Activated T-cell treated with anti-CD3 and anti-CD28 coated beads for 4 hours (primary cell): ENCODE measurements at places on chromosomes 1 and 21.

GRCh38 chr1:203818399-203818798, 23.0 kb downstream of the ZBED6 start:
- DNase-seq: no peak

DNA sequence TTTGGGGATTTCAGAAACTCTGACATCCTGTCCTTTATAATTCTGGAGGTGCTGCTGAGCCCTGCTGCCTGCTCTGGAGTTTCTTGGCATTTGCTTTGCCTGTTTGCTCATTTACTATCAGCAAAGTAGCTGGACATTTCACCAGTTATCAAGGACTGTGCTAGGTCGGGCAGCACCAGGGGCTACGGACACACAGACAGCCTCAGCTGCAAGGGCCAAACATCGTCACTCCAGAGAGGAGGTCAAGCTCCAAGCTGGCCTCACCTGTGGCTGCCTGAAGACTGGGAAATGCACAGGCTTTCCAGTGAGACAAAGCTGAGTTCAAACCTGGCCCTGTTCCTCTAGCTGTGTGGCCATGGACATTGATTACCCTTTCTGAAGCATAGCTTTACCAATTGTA, 143.7 kb downstream of the LRIG2 start:
- DNase-seq: no peak

- DNase-seq: no peak
Measured at GRCh38 chr1:11979028-11979850, 1.0 kb upstream of the MFN2 start.

- DNase-seq: no peak
Measured at GRCh38 chr1:80536461-80536860, 1264.3 kb upstream of the ADGRL2 start.

GRCh38 chr1:52919051-52919722, 2.4 kb downstream of the ECHDC2 start:
- DNase-seq: no peak

DNA sequence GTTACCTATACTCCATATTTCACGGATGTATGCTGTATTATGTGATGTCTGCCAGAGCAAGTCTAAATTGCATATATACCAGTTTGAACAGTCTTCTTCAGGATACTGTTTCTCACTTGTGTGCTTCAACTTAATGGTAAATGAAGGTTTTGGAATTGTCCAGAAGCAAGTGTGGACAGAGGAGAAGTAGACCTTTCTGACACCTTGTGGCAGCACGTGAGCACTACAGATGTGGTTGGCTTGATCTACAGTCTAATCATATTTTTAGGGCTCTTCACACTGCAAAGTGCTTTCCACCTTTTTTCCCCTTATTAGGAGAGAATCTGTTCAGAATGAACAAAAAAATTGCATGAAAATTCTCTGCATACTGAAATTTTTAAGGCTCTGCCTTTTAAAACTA, 10.9 kb downstream of the MORC3 start:
- peak; percentile 34 for DNase-seq

GRCh38 chr1:62318756-62319544, at the start of gene KANK4:
Gene KANK4 (minus strand): TSS chr1:62319434. CDS start chr1:62281564, 37,870 bp downstream.
- no peak for DNase-seq

- no peak for DNase-seq
Measured at GRCh38 chr21:39915881-39916280, 48.6 kb downstream of the PCP4 start.

DNA sequence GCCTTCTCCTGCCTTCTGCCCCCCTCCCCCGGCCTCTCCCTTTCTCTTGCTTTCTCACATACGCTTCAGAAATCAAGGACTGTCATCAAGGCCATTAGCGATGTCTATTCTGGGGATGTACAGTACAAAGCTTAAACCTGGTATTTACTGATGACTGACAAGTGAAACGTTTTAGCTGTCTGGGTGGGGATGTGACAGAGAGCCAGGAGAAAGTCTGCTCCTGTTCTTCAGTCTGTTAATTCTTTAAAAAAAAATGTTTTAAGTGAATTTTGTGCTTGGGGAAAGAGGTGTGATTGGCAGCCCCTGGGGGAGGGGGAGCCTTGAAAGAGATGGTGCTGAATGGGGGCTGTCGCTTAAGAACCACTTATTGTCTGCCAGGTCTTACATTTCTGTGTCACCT, 283.0 kb upstream of the PLXNA2 start:
- no peak for DNase-seq

GRCh38 chr1:103267266-103267665, 158.9 kb upstream of the COL11A1 start:
- DNase-seq: no peak

- no peak for DNase-seq
Measured at GRCh38 chr1:5098981-5099385, 444.6 kb downstream of the AJAP1 start.

DNA sequence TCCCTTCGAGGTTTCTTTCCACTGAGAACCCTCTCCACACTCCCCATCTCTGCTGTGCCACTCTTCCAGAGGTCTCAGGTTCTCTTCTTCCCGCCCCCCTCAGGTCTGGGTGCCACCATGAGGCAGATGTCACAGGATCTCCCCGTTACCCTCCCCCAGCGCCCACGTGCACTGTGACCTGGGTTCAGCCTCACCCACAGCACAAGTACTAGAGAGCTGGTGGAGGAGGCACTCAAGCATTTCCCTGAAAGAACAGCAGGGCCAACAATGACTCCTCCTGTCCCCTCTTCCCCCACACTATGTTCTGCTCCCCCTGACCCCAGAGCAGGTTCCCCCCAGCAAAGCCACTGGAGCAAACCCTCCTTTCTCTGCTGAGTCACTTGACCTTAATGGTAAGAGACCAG, 14.3 kb downstream of the PLEKHA6 start:
- no peak for DNase-seq

DNA sequence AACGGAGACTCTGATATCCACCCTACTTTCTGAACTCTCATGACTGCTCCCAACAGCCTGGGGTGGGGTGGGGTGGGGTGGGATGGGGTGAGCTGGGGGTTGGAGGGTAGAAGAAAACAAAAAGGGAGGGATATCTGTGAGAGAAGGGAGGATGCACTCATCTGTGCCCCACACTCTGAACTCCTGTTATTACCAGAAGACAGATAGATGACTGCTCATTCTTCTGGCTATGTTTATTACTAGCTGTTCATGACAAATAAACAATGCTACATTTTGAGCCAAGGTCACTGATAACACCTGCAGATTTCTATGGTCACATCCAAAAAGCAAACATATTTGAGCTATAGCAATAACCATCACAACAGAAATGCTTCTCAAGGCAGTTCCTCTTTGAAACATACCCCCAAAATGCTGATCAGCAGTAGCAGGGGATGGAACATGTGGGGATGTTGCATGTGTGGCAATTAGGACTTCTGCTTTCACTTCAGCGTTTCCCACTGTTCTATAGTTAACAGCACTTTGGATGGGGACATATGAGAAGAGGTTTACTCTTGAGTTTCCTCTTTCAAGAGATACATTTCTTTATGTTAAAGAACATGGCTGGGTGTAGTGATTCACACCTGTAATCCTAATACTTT, 43.3 kb downstream of the GPR3 start:
- no peak for DNase-seq

DNA sequence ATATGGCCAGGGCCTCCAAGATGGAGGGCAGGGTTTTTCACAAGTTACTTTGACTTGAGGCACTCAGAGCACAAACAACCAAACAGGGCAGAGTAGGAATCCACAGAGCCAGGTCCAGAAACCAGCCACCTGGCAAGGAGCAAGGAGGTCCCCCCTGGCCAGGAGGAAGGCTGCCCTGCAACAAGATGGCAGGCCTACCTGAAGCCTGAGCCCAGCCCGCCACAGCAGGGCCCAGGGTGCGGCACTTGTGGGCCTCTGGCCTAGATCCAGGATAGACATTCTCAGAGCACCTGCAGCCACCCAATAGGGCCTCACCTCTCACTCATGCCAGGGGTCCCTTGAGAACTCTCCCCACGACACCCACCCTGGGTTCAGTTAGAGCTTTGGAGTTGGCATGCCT, 11.5 kb downstream of the SH3BGRL3 start:
- DNase-seq: no peak

DNA sequence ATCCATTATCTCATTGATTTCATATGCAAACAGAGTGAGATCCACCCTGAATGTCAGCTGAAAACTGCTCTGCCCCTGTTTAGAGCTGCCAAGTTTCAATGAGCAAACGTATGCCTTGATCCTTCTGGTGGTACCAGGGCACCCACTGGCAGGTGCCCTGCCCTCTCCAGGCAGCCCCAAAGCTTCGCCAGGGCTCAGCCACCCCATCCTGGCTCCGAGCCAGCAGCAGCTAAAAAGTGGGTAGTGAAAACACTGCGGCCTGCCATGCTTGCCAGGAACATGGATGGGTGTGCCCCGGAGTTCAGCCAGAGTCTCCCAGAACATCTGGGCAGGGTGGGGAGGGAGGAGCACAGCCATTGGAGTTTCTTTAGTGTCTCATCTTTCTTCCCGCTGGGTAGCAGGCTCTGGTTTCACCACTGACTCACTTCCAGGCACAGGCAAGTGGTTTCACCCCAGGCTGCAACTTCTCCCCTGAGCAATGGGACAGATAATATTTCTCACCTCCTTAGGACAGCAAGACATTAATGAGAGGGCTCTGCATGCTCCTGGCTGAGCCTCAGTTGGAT, 8.1 kb upstream of the LMX1A start:
- DNase-seq: no peak

DNA sequence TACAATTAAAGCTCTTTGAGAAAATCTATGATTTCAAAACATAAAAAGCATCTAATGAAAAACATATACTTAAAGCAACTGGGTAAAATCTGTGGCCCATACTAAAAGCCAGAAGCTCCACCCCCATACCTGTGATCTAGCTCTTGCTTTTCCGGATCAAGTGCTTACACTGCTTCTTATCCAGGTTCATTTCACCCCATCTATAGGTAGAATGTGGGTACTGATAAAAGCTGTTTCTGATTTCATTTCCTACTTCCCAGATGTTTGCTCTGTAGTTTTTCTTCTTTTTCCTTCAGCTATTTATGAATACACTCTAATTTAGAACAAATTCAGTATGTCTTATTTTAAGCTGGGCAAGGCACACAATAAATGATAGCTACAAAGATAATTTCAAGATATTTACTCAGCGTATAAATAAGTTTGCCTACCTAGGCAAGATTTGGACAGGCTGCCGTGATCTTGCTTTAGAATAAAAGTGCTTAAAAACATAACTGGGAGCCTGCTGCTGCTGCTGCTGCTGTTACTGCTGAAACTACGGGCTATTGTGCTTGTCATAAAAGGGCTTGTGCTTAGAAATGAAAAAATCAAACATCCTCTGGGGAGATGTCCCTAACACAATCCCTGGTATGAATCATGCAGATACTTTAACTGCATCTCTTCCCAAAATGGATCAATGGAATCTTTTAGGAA, 2.1 kb downstream of the SIPA1L2 start:
- no peak for DNase-seq

DNA sequence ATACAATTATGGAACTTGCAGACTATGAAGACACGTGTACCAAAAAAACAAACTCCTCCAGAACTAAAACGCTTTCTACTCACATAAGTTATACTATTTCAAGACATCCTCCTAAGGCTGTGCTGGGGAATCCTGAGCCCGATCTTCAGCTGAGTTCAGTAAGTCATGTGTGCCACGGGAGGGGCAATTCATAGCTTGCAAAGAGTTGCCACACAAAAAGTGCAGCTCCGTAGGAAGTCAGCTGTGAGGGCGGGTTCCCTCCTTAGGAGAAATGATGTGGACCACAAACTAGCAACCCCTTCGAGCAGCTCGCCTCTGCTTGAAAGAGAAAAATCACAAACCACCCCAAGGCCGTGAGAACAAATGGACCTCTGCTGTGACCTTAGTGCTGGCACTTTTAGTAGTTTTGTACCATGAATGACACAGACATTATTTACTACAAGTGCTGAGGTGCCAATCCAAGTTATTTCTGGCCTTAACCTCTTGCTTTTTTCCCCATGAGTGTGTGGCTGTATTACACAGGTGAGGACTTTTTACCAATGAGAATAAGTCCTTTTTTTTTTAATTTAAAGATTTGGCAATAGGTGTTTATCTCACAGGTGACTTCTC, 35.8 kb upstream of the TRIM67 start:
- DNase-seq: no peak
